Airway epithelial cell (primary cell): ENCODE measurements at places on chromosomes 6 and 20. TPM values are rescaled to one million over a fixed set of nuclear protein-coding genes. Genes with fewer than 3 reads are reported as not detected.

C6orf58 gene
- total RNA-seq, result not detected in 2 replicates

EYA4 gene
- 1.4 and 3.9 TPM in 2 replicates for total RNA-seq

LIN28B gene
- total RNA-seq, result not detected in 2 replicates

SLA2 gene
- total RNA-seq, result not detected in 2 replicates

KCNK5 gene
- 0.07 TPM in 1 of 2 replicates, not detected in the other for total RNA-seq

RAD21L1 gene
- not detected in 2 replicates for total RNA-seq

CCN6 gene
- 0.14 and 0.88 TPM in 2 replicates for total RNA-seq

PROKR2 gene
- not detected in 2 replicates for total RNA-seq

PGC gene
- total RNA-seq, result not detected in 2 replicates

TSHZ2 gene
- 1.2 and 1.6 TPM in 2 replicates for total RNA-seq

SALL4 gene
- 0.05 and 0.07 TPM in 2 replicates for total RNA-seq

SYNDIG1 gene
- total RNA-seq, result not detected in 2 replicates

F13A1 gene
- total RNA-seq, result 0.05 TPM in 1 of 2 replicates, not detected in the other

GNMT gene
- not detected in 2 replicates for total RNA-seq

TGM3 gene
- 0.14 and 0.35 TPM in 2 replicates for total RNA-seq

CLPSL1 gene
- total RNA-seq, result not detected in 2 replicates

APCDD1L gene
- 1.5 and 1.6 TPM in 2 replicates for total RNA-seq

PACSIN1 gene
- not detected in 2 replicates for total RNA-seq

SLC17A9 gene
- 0.78 and 1.6 TPM in 2 replicates for total RNA-seq

TINAG gene
- total RNA-seq, result not detected in 2 replicates

HCK gene
- total RNA-seq, result not detected in 2 replicates

PRSS16 gene
- total RNA-seq, result 1.7 and 7.6 TPM in 2 replicates

EFCAB8 gene
- total RNA-seq, result not detected in 2 replicates

IL17A gene
- not detected in 2 replicates for total RNA-seq

PRSS35 gene
- 0.07 TPM in 1 of 2 replicates, not detected in the other for total RNA-seq

LINC00237 gene
- not detected in 2 replicates for total RNA-seq

BTN1A1 gene
- not detected in 2 replicates for total RNA-seq
